Activated naive CD8-positive, alpha-beta T cell treated with anti-CD3 and anti-CD28 coated beads for 36 hours (primary cell): ENCODE measurements at places on chromosomes 1 and 21. TPM values are rescaled to one million over a fixed set of nuclear protein-coding genes. Genes with fewer than 3 reads are reported as not detected.

HMGN1 gene
- total RNA-seq, result 501 TPM

AK2 gene
- total RNA-seq, result 389 TPM

DAB1 gene
- not detected for total RNA-seq

- DNase-seq, result no peak
These were observed 117.9 kb downstream of the DMRTB1 start for GRCh38 chr1:53576866-53577760.

DNA sequence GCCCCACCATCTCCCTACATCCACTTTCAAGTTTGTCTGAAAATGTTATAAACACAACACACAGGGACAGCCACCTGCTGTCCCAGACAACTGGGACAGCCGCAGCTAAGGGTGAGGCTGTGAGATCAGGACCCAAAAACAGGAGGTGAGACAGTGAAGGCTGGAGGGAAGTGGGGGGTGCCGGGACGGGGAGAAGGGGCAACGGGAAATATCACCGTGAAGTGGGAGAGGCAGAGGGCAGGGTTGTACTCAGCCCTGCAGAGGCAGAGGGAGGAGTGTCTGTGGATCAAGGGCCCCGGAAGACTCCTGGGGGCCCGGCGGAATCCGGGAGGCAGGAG is 114.4 kb downstream of the CASZ1 start:
- DNase-seq, result no peak

DNA sequence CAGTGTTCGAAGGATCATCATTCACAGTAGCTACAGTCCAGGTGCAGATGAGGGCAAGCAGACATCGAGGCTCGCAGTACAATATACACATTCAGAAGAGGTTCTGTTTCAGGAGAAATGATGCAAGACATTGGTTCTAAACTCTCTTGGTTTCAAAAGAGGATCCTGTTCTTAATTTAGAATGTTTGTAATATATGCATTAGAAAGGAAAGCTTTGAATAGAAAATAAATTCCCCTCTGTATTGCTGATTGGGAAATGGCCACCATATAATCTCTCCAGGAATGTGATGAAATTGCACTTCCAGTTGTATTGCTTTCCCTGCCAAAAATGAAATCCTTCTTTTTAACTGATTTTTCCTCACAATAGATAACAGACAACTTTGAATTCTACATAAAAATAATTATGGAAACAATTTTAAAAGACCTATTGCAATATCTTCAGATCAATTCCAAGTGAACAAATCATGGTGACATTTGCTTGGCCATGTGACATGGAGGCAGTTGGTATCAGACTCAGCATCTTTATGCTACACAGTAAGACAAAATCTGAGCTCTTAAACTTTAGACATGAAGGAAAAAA is 27.6 kb upstream of the SIPA1L2 start:
- DNase-seq, result no peak

DNA sequence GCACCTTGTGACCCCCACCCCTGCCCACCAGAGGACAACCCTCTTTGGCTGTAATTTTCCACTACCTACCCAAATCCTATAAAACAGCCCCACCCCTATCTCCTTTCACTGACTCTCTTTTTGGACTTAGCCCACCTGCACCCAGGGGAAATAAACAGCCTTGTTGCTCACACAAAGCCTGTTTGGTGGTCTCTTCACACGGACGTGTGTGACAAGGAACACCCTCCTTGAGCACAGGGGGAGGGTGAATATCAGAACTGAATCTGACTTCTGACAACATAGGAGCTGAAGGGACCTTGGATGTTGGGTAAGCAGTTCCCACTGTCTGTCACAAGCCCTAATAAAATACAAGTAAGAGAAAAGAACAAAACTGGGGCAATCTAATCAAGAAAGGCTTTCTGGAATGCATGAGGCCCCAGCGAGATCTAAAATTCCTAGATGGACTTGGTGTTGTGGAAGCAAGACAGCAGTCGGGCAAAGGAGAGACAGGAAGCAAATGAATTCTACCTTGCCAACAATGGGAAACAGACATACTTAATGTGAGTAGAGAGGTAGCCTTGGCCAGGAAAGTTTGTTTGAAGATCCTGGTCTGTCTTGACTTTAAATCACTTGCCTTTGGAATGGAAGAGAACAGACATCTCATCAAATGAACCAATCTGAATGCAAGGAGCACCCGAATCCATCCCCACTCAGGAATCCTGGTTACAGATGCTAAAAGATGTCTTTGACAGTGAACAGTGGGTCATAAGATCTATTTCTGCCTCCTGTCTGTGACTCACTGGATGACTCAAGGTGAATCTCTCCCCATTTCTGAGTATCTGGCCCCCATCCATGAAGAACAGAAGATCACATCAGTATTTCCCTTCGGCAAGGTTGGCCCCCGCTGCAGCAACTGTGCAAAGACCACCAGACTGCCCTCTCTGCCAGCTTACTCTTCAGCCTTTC is 53.3 kb downstream of the OLFML3 start:
- DNase-seq, result no peak
